Cardiac ventricle fibroblast (primary cell): ENCODE measurements at places on chromosomes 5 and 9. TPM values are rescaled to one million over a fixed set of nuclear protein-coding genes. Genes with fewer than 3 reads are reported as not detected.

Gene GARIN3
- not detected in 2 replicates for total RNA-seq

Gene MLANA
- not detected in 2 replicates for total RNA-seq

Gene SLC35D2
- 12.1 and 16.9 TPM in 2 replicates for total RNA-seq

Gene SEMA6A
- total RNA-seq: 2.7 and 3.2 TPM in 2 replicates

Gene LHX3
- not detected in 2 replicates for total RNA-seq
